Fibroblast of villous mesenchyme (primary cell): ENCODE measurements at places on chromosomes 13 and 19. TPM values are rescaled to one million over a fixed set of nuclear protein-coding genes. Genes with fewer than 3 reads are reported as not detected.
A peak's percentile ranks its signal among the peaks of the same experiment; 100 is the strongest.

CD79A gene
- total RNA-seq, result not detected in 2 replicates

PLEKHF1 gene
- total RNA-seq, result 9.9 and 22.5 TPM in 2 replicates

BSG gene
- total RNA-seq, result 191 and 207 TPM in 2 replicates

STOML3 gene
- total RNA-seq, result not detected in 2 replicates

DNA sequence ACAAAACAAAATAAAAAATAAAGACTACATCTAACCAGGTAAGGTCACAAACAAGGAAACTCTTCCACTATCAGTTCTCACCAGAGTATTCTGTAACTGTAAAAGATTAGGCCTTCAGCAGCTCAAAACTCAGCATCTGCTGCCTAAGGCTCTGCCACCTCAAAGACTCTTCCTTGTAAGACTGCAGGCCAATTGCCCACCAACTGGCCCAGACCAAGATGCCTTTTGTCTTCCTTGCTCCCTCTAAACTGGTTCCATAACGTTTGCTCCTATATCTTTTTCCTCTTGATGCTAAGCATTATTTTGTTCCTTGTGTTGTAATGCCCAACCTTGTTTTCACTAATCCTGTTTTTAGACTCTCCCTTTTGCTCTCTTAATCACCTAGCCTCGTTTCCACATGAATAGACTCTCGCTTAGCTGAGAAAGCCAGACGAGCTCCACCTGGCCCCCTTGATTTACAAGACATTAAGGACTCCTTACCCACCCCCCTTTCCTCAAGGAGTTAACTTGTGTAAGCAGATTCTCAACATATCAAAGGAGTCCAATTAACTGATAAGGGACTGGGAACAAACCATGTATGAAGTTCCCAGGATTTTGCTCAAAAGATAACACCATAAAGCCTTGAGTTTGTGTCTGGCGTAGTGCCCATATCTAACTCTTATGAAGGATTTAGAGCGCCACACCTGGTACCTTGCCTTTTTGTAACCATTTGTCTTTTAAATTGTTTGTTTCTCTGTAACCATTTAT, 1.5 kb downstream of the ZNF814 start:
- peak; percentile 76 for DNase-seq

DNA sequence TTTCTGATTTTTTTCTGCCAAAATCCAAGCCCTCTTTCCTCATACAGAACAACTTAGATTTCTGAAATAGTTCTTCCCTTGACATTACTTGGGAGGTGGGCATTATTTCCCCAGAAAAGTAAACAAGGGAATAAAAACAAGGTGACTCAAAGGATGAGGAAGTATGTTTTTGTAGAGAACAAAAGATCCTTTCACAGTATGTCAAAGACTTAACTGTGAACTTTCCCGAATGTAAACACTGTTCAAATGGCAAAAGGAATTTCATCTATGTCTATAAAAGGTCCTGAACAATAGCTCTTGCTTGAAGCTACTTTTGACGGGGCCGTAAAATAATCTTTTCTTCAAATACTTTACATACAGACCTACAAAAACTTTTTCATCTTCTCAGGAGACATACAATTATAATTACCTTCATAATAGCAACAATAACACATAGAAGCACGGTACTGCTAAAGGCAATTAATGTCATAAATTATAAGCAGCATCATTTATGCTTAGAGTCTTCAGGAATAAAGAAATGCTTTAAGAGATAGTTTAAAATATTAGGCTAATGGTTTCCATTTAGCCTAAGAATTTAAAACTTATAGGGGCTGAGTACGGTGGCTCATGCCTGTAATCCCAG, 191.1 kb downstream of the RGCC start:
- DNase-seq, result peak; percentile 53

DNA sequence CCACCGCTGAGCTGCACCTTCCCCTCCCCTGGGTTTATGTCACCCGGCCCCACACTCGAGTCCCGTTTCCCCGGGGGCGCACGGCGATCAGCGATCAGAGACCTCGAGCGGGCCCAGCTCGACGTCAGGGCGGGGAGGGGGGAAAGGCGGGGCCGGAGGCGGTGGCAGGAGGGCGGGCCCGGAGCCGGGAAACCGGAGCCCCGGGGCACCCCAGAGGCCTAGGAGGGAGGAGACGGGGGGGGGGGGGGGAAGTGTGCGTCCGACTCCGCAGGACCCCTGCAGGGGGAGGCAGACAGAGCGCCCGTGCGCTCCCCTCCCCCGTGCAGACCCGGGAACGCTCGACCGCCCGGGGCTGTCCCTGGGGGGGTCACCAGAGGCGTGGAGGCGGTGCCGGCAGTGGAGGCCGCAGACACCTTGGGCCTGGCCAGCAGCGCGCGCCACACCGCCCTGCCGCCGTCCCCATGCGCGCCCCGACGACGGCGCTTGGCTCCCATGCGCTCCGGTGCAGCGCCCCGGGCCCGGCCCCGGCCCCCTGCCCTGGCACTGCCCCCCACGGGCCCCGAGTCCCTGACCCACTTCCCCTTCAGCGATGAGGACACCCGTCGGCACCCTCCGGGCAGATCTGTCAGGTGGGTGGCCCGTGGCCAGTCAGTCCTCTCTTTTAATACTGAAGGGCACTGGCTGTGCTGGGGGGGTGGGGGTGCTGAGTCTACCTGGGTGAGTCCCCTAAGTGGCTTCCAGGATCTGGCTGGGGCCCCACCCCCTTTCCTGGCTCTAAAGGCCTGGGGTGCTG, 11.8 kb downstream of the PDE4A start:
- DNase-seq, result peak; percentile 65

GRCh38 chr19:14369399-14370168, 11.7 kb upstream of the ADGRE5 start:
- DNase-seq, result peak; percentile 28

DNA sequence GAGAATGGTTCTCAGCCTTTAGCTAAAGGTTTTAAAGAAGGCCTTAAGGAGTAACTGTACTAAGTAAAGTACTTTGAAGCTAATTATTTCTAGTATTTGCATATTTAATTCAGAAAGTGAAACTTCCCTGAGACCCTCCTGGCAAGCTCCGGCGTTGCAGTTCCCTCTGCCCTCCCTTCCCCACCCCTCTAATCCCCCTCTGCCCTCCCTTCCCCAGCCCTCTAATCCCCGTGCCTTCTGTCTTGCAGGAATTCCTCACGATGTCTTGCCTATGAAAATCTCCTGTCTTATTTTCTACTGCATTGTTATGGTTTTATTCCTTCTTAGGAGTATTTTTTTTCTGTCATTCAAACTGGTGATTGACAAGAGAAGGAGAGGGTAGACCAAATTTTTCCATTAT, 236.9 kb downstream of the COL4A1 start:
- DNase-seq, result no peak

DNA sequence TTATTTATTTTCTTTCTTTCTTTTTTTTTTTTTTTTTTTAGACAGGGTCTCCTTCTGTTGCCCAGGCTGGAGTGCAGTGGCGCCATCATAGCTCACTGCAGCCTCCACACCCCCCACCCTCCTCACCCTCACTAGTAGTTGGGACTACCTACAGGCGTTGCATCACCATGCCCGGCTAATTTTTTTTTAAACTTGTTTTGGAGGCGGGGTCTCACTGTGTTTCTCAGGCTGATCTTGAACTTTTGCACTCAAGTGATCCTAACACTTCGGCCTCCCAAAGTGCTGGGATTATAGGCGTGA, 33.6 kb downstream of the GJA3 start:
- DNase-seq, result no peak

DNA sequence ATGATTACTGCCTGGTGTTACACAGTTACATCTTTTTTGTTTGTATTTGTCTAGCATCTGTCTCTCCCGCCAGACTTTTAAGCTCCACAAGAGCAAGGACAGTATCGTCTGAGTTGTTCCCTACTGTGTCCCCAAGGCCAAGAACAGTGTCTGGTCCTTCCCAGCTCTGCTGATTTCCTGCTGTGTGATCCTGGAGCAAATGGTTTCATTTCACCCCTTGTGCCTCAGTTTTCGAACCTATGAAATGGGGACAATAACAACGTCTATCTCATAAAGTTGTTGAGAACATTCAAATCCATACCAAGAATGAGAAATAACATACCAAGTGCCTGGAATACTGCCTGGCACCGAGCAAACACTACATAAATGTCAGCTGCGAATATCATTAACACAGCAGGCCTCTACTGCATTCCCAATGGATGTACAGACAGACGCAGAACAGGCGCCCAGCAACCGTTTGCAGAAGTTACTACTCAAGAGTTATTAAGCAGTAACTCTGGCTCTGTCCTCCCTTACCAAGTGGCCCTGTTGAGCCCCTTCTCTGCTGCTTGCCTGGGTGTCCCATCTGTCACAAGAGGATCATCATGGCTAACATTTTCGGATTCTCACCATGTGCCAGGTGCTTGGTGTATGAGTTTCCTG, 11.4 kb downstream of the XRCC1 start:
- no peak for DNase-seq

- DNase-seq, result no peak
Observed at GRCh38 chr19:14770944-14771839, 7.2 kb downstream of the ADGRE2 start.

DNA sequence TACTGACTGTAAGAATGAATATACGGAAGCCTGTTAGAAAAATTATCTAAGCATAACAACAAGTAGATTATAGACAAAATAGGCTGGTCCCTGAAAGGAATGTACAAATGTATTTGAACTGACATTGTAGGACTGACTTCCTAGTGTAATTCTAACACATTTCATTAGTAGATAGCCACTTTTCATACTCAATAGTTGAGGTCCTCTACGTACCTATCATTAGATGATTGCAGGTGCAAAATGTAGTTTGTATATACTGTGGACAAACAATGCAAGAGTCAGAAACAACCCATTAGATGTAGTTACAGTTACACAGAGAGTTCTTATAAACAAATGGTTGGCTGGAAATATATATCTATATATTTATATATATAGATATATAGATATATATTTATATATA, 402.3 kb upstream of the SLITRK6 start:
- no peak for DNase-seq

GRCh38 chr19:55520691-55521292, 16.1 kb downstream of the SBK2 start:
- no peak for DNase-seq

DNA sequence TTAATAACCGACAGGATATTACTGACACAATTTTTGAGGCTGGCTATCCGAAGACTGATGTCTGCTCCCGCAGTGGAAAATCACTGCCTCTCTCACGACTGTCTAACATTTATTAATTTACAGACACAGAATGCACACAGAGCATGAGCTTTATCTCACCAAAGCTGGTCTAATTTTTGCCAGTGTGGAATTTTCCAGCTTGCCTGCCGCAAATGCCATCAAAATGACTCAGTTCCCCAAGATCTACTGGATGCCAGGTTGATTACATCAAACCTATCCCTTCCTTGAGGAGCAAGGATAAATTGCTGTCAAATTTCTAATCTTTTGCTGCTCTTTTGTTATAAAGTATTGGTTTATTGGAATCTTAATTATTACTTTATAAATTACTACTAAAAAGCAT, 1775.1 kb upstream of the PCDH20 start:
- DNase-seq, result no peak

DNA sequence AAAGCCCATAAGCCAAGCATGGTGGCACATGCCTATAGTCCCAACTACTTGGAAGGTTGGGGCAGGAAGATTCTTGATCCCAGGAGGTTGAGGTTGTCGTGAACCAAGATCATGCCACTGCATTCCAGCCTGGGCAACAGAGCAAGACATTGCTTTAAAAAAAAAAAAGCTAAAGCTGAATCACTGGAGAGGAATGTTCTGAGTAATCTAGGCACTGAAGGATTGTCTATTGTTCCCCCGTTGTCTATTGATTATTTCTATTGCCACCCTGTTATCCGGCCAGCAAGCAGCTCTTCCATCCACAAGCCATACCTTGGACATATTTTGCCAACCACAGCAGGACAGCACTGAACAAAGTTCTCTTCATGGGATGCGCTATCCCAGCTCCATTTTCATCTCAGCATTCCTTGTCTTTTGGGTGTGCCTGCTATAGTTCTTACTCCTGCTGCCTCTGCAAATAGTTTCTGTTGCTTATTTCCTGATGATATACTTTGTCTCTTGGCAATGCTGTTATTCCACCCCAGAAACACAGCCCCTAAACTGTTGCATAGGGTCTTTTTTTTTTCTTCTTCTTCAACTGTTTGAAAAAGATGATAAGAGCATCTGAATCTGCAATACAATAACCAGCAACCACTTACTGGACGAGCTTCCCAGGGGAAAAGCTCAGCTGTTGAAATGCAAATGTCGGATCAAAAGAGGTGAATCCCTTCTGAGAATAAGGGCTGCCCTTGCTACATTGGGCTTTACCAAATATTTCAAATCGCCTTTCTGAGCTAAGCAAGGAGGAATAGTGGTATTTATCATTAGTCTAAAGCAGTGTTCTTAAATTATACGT, 22.2 kb upstream of the SIAH3 start:
- no peak for DNase-seq

DNA sequence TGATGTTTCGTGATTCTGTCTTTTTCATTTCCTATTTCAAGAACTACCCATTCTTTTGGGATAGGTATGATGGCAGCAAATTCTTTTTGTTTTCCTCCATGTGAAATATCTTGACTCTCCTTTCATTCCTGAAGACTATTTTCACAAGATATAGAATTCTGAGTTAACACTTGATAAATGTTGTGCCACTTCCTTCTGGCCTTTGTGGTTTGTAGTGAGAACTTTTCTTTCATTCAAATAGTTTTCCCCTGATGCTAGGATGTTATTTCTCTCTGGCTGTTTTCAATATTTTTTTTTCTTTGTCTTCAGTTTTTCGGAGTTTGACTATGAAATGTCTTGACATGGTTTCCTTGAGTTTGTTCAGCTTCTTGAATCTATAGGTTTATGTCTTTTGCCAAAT, 8.3 kb upstream of the TUBGCP3 start:
- DNase-seq, result no peak

DNA sequence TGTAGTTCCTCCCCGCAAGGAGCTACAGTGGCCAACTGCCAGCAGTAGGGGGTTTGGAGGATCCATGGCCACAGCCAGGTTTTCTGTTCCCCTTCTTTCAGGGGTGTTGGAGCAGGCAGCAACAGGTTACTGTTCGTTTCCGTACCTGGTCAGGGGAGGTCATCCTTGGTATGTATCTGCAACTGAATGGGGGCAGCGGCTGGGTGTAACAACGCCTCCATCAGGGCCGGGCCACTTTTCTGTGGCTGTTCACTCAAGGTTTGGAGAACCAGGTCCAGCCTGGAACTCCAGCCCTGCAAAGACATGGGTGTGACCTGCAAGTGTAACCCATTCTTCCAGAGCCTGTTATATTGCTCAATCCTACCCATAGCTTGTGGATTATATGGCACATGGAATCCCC, 732.3 kb upstream of the MIR17HG start:
- DNase-seq, result no peak

- no peak for DNase-seq
Observed at GRCh38 chr13:29513981-29514719, 81.3 kb downstream of the SLC7A1 start.

GRCh38 chr13:102289606-102290005, 112.2 kb downstream of the FGF14 start:
- DNase-seq, result no peak
